ENCODE measurements at places on chromosomes 1 and 21.

- DNase-seq: no peak
Observed at GRCh38 chr21:34962586-34963222, 86.4 kb downstream of the RUNX1 start.

DNA sequence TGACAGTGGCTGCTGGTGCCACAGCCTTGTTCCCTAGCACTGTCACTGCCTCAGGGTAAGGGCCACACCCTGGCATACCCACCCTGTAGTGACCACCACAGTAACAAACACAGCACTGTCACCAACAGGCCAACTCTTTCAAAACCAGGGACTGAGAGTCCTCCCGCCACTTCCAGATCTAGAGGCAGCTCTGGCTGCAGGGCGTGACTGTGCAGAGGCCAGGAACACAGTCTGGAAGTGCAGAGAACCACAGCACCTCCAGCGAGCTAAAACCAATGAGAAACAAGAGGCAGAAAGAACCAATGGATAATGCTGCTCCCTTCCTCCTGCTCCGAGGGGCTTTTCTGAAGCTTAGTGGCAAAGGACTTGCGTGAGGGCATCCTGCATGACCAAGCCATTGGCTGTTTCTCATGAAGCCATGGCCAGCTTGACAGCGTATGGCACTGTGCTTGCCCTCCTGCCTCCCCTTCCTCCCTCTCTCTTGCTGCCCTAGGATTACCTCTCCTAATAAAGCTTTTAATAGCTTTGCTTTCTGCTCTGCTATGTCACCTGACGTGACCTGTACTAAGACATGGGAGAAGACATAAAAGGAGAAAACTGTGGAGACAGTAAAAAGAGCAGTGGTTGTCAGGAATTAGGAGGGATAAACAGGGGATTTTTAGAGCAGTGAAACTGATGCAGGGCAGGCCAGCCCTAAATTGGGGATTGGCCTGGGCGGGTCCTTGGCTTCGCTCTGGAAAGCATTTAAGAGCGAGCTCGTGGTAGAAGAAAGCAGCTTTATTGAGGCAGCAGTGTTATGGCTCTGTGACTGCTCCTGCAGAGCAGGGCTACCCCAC, 7.2 kb downstream of the PARP1 start:
- DNase-seq: no peak

DNA sequence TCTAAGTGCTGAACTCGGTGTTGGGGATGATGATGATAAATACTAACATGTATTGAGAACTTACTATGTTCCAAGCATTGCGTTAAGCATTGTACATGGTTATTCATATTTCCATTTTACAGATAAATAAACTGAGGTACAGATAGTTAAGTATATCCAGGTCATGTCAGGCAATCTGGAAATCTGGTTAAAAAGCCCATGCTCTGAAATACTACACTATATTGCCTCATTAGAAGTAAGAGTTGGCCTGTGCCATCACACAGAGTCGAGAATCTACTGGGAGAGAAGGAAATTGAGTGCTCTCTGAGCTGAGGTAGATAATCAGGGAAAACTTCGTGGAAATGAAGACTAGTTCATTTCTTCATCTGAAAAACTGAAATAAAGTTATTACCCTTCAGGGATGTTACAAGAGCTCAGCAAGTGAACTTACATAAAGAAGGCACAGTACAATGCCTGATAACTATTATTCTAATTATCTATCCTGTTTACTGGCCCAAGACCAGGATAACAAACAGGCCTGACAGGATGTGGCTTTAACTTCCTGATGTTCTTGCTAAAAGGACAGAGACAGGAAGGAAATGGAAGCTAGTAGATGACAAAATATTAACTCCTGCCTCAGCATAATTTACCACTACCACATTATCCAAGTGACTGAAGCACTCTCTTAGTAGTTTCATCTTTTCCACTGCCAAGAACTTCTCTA, 85.6 kb downstream of the EPS15 start:
- no peak for DNase-seq

GRCh38 chr1:55118651-55119329, 79.4 kb downstream of the PCSK9 start:
- DNase-seq: no peak

- no peak for DNase-seq
Observed at GRCh38 chr1:228463009-228463558, 24.1 kb upstream of the RNF187 start.

DNA sequence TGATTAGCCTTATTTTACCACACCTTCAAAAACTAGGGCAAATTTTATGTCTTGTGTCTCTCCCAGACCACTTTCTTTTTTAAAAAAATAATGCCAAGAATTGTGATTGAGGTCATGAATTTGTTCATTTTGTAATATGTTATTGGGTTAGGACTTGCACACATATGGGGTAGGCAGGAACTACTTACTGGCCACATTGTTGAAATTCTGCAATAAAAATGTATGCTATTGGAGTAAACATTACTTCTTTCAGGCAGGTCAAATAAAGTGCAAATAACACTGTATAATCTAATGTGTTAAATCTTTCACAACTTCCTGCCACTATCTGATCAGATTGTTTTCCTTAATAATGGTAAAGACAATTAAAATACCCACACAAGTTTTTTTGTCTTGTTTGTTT, 166.6 kb upstream of the COL11A1 start:
- DNase-seq: no peak

DNA sequence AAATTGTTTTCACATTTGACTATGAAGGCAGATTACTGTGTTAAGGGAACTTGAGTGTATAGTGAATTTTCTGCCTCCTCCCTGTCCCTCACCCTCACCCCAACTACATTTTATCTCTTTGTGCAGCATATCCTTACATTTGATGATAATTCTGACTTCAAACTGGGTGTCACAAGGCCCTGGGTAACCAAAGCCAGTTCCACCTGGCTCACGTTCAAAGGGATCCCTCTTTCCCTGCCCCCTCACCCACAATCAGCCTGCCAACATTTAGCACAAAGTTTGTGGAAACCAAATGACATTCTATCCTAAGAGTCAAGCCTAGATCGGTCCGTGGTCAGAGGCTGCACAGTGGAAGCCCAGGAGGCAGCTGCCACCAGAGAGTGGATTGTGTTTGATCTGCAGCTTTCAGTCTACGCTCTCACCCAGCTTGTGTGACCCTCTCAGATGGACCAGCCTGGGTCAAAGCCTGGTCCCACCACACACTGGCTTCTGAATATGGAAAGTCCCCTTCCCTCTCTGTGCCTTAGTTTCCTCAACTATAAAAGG, 10.3 kb downstream of the KIAA0040 start:
- no peak for DNase-seq

DNA sequence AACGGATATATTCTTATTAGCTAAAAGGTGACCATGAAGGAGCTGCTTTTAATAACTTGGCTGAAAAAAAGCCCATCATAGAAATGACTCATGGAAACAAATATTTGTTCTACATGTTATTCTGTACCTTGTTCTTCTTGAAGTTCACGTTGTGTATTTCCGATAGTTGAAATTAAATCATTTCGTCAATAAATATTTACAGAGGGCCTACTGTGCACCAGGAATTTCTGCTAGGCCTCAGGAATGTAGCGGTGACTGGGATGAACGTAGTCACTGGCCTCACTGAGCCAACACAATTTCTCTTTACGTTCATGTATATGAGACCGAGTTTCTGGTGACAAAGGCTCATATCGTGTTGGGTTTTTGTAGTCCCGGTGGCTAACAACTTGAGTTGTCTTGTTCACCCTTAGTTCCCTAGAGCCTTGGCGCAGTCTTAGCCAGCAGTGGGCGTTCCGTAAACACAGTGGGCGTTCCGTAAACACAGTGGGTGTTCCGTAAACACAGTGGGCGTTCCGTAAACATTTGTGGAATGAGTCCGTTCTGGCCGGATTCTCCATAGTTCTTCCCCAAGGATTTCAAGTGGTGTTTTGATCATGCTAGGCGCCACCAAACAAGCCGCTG, 53.2 kb upstream of the VAMP3 start:
- DNase-seq: no peak

DNA sequence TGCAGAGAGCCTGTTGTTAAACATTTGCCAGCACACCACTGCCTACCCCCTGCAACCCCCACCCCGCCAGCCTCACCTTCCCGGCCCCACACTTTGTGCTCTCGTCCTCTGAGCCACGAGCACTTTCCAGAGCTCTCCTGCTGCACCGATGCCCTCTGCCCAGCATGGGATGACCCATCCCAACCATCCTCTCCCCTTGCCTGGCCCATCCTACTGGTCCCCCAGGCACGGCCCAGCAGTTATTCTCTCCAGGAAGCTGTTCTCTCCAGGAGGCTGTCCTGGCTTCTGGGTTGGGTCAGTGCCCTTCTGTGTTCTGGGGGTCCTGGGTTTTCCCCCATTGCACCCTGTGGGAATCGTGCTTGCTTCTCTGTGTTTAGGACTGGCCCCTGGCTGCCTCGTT, 60.1 kb upstream of the ABCG1 start:
- DNase-seq: no peak

GRCh38 chr1:21781815-21782348, 1.1 kb downstream of the USP48 start:
- no peak for DNase-seq

- DNase-seq: no peak
Observed at GRCh38 chr1:26626994-26627393, 68.8 kb upstream of the ARID1A start.

GRCh38 chr1:244362476-244362875, 89.2 kb downstream of the ADSS2 start:
- DNase-seq: no peak

DNA sequence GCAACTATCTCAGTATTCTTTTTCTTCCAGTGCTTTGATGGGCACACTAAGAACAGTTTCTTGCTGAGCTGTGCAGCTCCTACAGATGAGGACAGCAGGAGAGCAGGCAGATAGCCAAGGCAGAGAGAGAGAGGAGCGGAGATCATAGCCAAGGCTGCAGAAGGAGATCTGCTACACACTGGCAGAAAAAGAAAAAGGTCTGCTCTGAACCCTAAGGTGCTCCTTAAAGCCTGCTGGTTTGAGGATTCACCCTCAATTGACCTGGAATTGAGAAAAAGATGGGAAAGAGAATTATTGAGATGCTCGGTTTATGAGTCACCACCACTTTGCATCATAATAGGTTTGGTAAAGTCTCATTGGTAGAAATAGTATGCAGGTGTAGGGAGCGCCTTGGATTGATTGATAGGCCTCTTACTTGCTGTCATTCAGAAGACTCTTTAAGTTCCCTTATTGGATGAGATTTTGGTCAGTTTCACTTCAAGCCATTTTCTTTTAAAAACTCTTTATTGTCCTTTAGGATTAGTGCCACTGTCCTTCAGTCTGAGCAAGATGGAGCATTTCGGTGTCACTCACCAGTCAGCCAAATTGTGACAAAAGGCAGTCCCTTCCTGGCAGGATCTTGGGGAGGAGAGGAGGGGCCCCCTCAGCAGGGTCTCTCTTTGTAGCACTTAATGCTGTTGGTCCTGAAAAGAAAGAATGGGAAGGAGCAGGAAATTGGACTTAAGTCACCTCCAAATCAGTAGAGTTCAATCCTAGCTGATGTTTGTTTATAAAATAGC, 685.0 kb downstream of the ADGRL2 start:
- DNase-seq: no peak

GRCh38 chr1:18010945-18011344, 96.7 kb upstream of the IGSF21 start:
- no peak for DNase-seq

- no peak for DNase-seq
Observed at GRCh38 chr1:104082221-104082620, 332.5 kb downstream of the AMY1C start.

GRCh38 chr1:47228644-47229030, 3.4 kb downstream of the TAL1 start:
- no peak for DNase-seq

DNA sequence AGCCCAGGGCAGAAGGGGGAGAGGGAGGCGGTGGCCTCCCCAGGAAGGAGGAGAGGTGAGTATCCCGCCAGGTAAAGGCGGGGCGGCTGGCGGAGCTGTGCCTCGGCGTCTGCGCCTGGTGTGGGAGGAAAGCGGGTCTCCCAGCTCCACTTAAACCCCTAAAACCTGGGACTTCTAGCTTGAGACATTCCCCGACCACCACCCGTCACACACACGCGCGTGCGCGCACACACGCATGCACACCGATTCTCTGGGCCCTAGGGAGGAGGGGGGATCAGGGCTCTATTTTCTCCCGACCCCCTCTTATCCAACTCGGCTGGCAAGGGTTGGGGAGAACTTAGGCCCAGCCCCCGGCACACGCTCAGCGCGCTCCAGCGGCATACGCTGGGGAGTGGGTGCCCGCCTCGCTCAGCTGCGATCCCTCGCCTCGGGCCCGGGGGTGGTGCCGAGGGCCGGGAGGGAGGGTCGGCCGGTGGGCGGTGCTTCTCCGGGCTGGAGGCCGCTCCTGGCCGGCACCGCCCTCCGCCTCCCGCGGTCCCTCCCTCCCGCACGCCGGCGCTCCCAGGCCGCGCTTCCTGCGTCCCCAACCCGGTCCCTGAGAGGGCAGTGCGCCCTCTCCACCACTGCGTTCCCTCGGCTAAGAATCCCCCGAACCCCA, at the start of gene TMEM51:
Gene TMEM51, plus strand, starts transcription at position 564 of the 658 bp plus-strand sequence. CDS start 61,341 bp downstream, outside the sequence.
- DNase-seq: no peak

GRCh38 chr1:19800076-19800804, 524 bp upstream of the TMCO4 start:
- peak; percentile 42 for DNase-seq

- no peak for DNase-seq
Observed at GRCh38 chr1:193070386-193070753, 11.0 kb downstream of the RO60 start.

DNA sequence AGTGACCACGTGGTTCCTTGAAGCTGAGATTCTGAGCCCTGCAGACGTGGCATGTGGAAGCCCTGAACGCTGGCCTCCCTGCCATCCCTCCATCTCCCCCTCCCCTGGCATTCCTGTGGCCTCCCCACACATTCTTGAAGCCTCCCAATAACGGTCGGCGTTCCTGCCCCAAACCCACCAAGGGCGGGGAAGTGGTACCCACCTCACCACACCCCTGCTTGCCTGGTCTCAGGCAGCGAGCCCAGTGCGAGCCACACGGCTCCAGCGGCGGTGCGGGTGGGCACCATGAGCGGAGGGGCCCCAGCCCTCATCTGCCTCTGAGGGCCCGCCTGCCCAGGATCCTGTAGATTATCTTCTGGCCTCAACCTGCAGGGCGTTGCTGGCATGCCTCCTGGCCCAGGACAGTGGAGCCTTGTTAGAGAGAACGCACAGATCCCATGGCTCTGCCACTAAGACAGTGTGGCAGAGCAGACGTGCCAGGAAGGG, 20.6 kb upstream of the PRELP start:
- no peak for DNase-seq

GRCh38 chr1:217311269-217311668, 319.6 kb downstream of the GPATCH2 start:
- DNase-seq: no peak

DNA sequence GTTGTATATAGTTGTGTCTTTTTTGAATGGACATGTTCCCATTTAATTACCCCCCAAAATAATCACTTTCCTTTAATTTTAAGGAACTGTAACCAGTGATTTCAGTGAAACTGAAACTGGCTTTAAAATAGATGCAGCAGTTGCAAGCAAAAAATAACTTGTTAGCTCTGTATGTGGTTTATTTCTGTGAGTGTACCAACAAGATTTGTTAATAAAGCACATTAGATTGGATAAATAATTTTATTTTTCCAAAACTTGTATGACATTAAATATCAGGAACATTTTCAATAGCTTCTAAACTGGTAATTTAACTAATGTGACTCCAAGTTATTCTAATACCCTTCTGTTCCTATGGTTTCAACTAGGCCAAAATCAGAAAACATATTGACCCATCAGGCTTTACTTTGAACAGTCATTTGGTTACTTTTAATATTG, 184.3 kb upstream of the CACYBP start:
- DNase-seq: no peak

GRCh38 chr21:45551316-45551715, 9.1 kb upstream of the SLC19A1 start:
- DNase-seq: no peak
